ENCODE measurements at places on chromosomes 7 and 10. TPM values are rescaled to one million over a fixed set of nuclear protein-coding genes. Genes with fewer than 3 reads are reported as not detected.
A peak's percentile ranks its signal among the peaks of the same experiment; 100 is the strongest.

The ASB10 gene
- not detected for total RNA-seq

The IKZF1 gene
- total RNA-seq = 348 TPM

The SPDYE9 gene
- not detected for total RNA-seq

DNA sequence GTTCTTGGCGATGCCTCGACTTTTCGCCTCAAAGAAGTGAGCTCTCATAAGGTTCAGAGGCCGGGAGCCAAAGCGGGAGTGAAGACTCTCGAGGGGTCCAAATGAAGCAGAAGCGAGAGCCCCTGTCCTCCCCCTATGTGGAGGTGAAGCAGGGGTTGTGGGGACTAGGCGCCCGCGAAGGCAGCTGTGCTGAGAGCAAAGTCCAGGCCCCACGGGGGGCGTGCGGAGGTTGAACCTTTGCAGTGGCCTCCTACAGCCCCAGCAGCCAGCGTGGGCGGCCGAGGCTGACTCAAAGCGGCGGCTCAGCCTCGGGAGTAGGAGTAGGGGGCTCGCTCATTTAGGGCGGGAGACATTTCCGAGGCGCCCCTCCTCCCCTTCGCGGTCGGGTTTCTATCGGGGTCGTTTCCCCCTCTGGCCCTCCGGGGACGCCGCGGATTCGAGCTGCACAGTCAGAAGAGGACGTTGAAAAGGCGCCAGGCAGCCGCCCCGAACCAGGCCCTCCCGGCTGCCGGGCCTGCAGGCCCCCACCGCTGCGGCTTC, 553 bp upstream of the ADD3 start:
- H3K4me1 ChIP-seq = peaks cover 29% of the 10 kb centered on the region
- no peaks in the 10 kb centered on the region for H3K27me3 ChIP-seq
- peak overlapping the region; percentile 71 for H3K27ac ChIP-seq
- no peak overlapping the region for H3K4me3 ChIP-seq
- no peaks in the 10 kb centered on the region for H3K36me3 ChIP-seq

DNA sequence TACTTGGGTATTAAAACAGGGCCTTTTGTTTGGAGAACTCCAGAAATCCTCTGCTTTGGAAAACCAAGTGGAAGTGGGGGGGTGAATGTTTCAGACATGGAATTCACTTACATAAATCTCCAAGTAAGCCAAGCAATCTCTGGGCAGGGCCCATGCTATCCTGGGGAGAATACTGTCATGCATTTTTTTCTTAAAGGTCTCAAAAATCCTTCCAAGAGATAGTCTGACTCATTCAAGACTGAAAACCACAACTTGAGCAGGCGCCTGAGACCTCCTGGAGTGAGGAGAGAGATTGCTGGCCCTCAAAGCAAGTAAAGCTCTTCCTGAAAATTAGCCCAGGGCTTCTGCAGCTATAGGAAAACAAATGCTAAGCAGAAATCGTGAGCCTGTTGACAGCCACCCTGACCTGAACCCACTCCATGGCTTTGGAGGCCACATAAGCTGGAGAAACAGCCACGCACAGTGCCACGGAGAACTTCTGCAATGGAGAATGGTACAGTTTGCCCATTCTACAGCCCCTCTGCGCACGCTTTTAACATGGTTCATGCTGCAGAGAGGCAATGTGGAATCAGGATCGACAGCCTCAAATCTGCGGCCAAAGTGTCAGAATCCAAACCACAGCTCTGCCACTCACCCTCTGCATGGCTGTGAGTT, 203.1 kb upstream of the AUTS2 start:
- no peaks in the 10 kb centered on the region for H3K27me3 ChIP-seq
- no peaks in the 10 kb centered on the region for H3K36me3 ChIP-seq
- H3K4me1 ChIP-seq = no peaks in the 10 kb centered on the region
- no peak overlapping the region for H3K27ac ChIP-seq

- peaks cover 40% of the 10 kb centered on the region for H3K4me1 ChIP-seq
- no peak overlapping the region for H3K27ac ChIP-seq
- H3K27me3 ChIP-seq = no peaks in the 10 kb centered on the region
- H3K36me3 ChIP-seq = peaks cover 76% of the 10 kb centered on the region
- no peak overlapping the region for H3K4me3 ChIP-seq
Measured at GRCh38 chr7:64907641-64908326, 4.7 kb downstream of the ZNF273 start.

GRCh38 chr10:12463459-12463838, 114.1 kb downstream of the CAMK1D start:
- H3K4me3 ChIP-seq = no peak overlapping the region
- no peak overlapping the region for H3K27ac ChIP-seq
- H3K27me3 ChIP-seq = no peaks in the 10 kb centered on the region
- no peaks in the 10 kb centered on the region for H3K36me3 ChIP-seq
- H3K4me1 ChIP-seq = peaks cover 14% of the 10 kb centered on the region

DNA sequence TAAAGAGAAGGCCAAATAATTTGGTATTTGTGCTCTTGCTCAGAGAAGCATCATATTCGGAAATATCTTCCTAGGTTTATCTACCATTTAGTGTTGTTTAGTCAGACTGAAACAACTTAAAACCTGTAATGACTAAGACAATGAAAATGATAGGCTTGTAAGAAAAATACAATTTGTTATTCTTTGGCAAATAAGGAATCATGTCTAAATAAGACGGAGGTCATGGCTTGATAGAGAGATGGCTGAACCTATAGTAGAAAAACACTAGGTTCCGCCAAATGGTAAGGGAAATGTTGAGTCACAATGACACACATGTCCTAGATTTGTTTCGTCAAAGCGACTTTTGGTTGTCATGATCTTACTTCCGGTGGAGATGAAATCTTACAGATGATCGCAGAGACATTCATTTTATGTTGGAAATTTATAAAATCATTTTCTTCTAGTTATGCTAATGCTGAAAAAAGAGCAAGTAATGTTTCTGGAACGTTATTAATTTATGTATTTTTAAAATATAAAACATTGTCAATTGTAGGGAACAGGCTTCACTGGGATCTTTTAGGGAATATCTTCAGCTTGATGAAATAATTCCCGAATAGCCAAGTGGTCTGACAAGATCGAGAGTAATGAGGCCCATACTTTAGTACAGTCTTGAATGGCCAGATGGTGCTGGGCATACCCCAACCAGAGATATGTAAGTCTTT, 1.0 kb downstream of the SRGN start:
- no peaks in the 10 kb centered on the region for H3K27me3 ChIP-seq
- peaks cover 63% of the 10 kb centered on the region for H3K4me1 ChIP-seq

GRCh38 chr7:106126170-106126938, 14.2 kb upstream of the SYPL1 start:
- H3K4me3 ChIP-seq = peak overlapping the region; percentile 31
- H3K27me3 ChIP-seq = peaks cover 23% of the 10 kb centered on the region
- H3K36me3 ChIP-seq = no peaks in the 10 kb centered on the region
- peaks cover 12% of the 10 kb centered on the region for H3K4me1 ChIP-seq
- DNase-seq = no peak

DNA sequence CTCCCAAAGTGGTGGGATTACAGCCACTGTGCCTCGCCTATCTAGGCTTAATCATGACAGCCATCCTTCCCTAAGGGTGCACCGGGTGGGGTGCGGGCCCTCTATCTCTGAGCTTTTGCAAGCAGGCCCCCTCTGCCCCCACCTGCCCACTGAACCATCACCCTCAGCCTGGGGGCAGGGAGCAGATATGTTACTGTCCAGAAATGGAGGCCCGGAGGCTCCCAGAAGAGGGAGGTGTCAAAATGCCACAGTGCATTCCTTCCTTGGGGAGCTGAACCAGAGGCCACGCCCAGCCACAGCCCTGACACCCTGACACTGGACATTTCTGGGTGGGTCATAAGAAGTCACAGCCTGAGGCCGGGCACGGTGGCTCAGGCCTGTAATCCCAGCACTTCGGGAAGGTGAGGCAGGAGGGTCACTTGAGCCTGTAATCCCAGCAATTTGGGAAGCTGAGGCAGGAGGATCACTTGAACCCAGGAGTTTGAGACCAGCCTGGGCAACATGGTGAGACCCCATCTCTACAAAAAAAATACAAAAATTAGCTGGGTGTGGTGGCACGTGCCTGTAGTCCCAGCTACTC, 129.8 kb upstream of the TNRC18 start:
- DNase-seq = no peak
- no peaks in the 10 kb centered on the region for H3K36me3 ChIP-seq
- H3K4me1 ChIP-seq = peaks cover 33% of the 10 kb centered on the region
- peaks cover 2% of the 10 kb centered on the region for H3K27me3 ChIP-seq
- no peak overlapping the region for H3K4me3 ChIP-seq
- H3K27ac ChIP-seq = no peak overlapping the region

DNA sequence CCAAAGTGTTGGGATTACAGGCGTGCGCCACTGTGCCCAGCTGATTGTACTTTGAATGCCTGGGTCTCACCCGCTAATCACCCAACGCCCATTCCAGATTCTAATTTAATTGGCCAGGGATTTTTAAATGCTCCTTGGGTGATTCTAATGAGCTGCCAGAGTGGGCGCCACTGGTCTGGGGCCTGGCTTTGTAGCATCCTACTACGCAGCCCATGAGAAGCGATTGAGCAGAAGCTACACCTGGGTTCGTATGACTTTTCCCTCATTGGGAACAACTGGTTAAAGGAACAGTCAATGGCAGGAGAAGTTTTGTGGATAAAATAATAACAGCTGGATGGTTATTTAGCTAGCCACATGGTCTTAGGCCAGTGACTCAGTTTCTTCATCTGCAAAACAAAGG, 108.0 kb downstream of the SPAG6 start:
- DNase-seq = no peak
- no peak overlapping the region for H3K4me3 ChIP-seq
- no peaks in the 10 kb centered on the region for H3K36me3 ChIP-seq
- H3K27me3 ChIP-seq = peaks cover 3% of the 10 kb centered on the region
- H3K4me1 ChIP-seq = peaks cover 11% of the 10 kb centered on the region

DNA sequence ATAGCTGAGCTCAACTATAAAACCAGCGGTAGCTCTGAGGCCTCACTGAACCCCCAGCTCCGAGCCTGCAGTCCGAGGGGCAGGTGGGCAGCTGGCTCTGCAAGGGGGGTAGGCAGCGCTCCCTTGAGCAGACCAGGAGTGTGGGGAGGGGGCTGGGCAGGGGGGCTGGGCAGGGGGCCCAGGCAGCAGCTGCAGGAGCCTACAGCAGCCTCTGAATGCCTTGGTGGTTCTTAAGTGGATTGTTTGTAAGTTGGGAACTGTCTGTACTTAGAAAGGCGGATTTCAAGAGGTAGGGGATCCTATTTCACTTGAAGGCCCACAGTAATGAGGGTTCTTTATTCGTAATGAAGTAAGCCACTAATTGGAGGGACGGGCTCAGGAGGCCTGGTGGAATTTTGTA, 72.3 kb downstream of the ICA1 start:
- no peak overlapping the region for H3K27ac ChIP-seq
- no peak overlapping the region for H3K4me3 ChIP-seq
- no peak for DNase-seq
- H3K36me3 ChIP-seq = no peaks in the 10 kb centered on the region
- peaks cover 31% of the 10 kb centered on the region for H3K4me1 ChIP-seq

DNA sequence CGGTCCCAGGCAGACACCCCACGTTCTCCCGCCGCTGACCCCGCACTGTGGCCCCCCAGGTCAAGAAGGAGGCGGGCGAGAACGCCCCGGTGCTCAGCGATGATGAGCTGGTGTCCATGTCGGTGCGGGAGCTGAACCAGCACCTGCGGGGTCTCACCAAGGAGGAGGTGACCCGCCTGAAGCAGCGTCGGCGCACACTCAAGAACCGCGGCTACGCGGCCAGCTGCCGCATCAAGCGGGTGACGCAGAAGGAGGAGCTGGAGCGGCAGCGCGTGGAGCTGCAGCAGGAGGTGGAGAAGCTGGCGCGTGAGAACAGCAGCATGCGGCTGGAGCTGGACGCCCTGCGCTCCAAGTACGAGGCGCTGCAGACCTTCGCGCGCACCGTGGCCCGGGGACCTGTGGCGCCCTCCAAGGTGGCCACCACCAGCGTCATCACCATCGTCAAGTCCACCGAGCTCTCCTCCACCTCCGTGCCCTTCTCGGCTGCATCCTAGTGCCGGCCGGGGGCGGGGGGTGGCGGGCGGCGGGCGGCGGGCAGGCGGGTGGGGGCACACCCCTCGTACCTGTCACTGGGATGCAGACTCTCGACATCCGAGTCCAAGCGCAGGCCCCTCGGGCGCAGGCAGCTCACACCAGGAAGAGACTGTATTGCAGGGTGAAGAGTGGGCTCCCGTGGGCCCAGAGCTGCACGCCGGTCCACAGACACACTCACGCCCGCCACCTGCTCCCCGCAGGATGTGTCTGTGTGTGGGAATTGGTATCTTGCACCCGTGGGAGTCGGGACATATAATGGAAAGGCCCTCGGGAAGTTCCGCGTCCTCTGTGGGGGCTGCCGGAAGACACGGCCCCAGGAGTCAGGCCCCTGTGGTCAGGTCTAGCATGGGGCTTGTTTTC, 9.6 kb downstream of the MAFK start:
- DNase-seq = no peak
- H3K36me3 ChIP-seq = peaks cover 11% of the 10 kb centered on the region
- peaks cover 2% of the 10 kb centered on the region for H3K4me1 ChIP-seq
- H3K27ac ChIP-seq = no peak overlapping the region
- no peak overlapping the region for H3K4me3 ChIP-seq

- H3K4me1 ChIP-seq = peaks cover 28% of the 10 kb centered on the region
- peak; percentile 44 for DNase-seq
- H3K36me3 ChIP-seq = peaks cover 1% of the 10 kb centered on the region
- no peak overlapping the region for H3K27ac ChIP-seq
- H3K4me3 ChIP-seq = no peak overlapping the region
Measured at GRCh38 chr10:12351447-12351846, 2.1 kb downstream of the CAMK1D start.

DNA sequence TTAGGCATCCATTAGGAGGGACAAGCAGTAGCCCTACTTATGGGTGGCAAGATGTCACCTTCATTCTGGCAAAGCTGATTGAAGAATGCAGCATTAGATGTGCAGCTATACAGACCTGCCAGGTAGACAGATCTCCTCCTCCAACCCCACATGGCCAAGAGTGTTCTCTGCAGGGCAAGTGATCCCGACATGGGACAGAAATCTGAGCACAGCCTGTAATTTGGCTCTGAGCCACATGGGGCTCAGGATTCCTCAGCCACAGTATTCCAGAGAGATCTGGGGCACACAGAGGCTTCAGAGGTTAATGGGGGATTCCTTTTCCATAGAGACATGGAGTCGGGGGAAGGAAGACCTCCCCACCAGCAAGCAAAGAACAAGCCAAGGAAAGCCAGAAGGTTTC, 58.7 kb upstream of the GDF10 start:
- H3K36me3 ChIP-seq = no peaks in the 10 kb centered on the region
- no peaks in the 10 kb centered on the region for H3K27me3 ChIP-seq
- no peak overlapping the region for H3K4me3 ChIP-seq

- H3K27me3 ChIP-seq = peaks cover 49% of the 10 kb centered on the region
- DNase-seq = no peak
- no peaks in the 10 kb centered on the region for H3K4me1 ChIP-seq
Measured at GRCh38 chr10:89442289-89442688, 27.9 kb downstream of the IFIT5 start.

DNA sequence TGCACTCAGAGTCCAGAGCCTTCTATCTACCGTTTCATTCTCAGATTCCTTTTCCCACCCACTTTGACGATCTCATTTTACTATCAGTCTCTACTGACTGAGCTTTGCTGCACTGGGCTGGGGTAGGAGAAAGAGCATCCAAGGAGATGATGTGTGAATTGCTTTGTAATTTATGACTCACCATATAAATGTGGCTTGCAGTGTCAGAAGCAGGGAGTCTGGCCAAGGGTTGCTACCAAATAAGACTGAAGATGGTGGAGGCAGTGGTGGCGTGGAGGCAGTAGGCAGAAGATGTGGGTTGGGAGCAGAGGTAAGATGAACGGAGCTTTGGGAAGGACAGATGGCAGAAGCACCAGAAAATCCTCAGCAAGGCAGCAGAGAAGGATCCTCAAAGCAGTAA, 73.3 kb upstream of the AGK start:
- no peak overlapping the region for H3K27ac ChIP-seq
